ENCODE measurements at places on chromosomes 2 and 18.

- no peak for DNase-seq
Observed at GRCh38 chr2:443216-443615, 155.3 kb upstream of the ALKAL2 start.

DNA sequence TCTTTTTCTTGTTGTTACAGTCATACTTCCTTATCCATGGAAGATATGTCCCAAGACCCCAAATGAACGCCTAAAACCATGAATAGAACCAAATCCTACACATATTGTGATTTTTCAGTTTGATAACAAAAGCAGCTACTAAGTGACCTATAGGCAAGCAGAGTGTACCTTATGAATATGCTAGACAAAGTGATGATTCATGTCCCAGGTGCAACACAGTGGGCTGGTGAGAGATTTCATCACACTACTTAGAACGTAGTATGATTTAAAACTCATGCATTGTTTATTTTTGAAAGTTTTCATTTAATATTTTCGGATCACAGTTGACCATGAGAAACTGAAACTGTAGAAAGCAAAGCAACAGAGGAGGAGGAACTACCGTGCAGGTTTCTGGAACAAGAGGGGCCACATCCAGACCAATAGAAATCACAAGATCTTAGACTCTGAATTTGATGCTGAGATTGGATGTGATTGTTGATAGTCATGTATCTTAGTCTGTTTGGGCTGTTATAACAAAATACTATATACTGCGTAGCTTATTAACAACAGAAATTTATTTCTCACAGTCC lies 470.8 kb upstream of the VRK2 start:
- no peak for DNase-seq

DNA sequence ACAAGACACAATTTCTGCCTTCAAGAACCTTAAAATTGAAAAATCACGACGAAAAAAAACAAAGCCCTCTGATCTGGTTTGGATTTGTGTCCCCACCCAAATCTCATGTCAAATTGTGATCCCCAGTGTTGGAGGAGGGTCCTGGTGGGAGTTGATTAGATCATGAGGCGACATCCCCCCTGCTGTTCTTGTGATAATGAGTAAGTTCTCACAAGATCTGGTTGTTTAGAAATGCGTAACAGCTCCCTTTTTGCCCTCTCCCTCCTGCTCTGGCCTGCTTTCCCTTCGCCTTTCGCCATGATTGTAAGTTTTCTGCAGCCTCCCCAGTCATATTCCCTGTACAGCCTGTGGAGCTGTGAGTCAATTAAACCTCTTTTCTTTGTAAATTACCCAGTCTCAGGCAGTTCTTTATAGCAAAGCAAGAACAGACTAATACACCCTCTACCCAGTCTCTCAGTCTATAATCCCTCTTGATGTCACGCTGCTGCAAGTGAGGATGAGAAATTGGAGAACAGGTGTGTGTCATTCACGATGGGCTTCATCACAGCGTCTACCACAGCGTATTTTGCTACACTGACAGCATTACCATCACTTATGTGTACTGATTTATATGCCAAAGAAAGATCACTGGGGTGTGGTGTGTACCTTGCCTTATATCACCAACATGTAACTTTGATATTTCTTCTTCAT lies 330.7 kb downstream of the MTX2 start:
- DNase-seq, result no peak

DNA sequence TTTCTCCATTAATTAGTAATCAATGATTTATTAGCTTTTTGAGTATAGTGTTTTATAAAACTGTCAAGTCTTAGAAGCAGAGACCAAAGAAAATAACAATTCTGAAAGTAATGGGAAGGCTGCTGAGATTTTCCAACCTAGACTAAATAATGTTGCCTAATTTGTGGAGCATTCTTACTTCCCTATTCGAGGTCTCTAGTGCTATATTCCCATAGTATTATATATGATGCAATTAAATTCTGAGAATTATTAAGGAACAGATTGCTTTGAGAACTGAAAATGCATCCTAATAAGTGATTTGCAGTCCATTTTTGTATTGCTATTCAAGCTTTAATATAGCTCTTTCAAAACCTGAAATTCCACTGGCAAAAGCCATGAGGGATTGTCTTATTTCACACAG lies 27.7 kb upstream of the DOCK10 start:
- no peak for DNase-seq

All from stimulated activated CD4-positive, alpha-beta T cell treated with anti-CD3 and anti-CD28 coated beads, Interleukin-2, amount 100 ng/mL, for 24 hours (primary cell).